ENCODE measurements at places on chromosomes 13 and 19.

DNA sequence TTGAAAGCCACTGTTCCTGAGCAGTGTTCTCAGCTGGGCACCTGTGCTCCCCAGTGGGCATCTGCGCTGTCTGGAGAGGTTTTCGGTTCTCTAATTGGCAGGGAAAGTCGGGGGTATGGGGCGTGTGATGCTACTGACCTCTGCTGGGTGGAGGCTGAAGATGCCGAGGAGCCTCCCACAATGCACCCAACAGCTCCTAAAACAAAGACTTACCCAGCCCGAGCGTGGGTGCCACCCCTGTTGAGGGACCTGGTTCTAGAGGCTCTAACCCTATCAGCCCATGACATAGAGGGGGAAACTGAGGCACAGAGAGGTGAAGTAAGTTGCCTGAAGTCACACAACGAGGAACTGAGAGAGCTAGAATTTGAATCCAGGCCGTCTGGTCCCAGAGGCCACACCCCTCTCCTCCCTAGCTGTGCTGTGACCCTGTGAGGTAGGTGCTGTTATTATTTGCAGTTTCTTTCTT lies 2.3 kb downstream of the SPACA4 start:
- DNase-seq = no peak

GRCh38 chr13:85808811-85809210 lies 9.6 kb upstream of the SLITRK6 start:
- no peak for DNase-seq

- no peak for DNase-seq
Observed at GRCh38 chr13:36862002-36862685, 43.1 kb downstream of the RFXAP start.

- DNase-seq = no peak
Observed at GRCh38 chr19:15252398-15253018, 20.3 kb upstream of the EPHX3 start.

- DNase-seq = no peak
Observed at GRCh38 chr13:25981060-25981459, 70.8 kb downstream of the SHISA2 start.

DNA sequence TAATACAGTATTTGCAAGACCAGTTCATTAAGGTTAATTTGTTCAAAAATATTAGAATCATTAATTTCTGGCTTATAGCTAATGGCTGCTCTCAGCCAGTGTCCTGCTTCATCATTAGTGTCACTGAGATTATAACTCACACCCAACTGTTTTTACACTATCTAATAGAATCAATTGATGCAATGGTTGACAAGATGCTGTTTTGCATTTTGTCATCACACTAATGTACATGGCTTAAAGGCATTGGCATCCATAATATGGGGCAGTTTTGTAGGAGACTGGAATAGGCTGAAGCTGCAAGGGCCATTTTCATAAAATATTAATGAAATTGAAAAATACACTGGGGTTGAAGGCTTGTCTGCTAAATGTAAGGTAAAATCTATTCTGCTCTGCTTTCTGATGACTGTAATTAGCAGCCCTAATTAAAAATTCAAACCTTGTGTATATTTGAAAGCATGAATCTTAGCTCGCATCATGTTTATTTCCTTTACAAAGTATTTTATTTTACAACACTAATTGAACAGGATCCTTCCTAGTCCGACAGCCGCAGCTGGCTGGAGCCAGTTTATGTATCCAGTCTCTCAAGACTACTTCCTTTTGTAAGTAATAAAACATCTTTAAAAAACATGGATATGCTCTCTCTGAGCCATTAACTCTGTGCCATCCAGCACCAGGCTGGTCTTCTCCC lies 296.7 kb downstream of the POU4F1 start:
- DNase-seq = no peak

DNA sequence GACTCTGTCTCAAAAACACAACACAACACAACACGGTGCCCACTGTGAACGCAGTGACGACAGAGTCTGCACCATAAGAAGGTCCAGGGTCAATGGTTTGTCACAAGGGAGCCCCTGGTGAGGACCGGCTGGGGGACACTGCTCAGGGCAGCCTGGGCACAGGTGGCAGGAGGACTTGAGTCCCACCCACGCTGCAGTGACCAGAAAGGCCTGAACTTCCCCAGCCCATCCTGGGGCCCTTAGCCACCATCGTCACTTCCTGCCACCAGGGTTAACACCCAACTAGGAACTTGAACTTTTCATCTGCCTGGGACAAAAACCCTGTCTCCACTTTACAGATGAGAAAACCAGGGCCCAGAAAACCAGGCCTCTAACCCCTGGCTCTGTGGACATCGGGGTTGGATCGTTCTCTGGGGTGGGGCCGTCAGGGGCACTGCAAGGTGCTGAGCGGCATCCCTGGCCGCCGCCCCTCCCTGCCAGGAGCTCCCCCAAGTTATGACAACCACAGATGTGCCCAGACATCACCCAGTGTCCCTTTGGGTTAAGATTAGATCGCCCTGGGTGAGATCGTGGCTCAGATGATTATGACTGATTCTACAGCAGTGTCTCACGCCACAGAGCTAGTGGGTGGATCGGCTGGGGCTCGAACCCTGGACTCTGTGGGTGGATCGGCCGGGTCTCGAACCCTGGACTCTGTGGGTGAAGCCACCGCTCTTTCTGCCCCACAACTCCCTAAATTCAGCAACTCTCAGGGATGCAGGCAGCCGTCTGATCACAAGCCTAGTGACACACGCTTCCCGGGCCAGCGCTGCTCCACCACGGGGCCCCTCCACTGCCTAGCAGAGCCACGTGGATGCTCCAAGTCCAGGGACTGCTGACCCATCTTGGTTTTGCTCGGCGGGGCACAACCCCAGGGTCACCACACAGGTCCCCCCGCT lies 14.0 kb downstream of the MOB3A start:
- DNase-seq = peak; percentile 80

GRCh38 chr19:18437491-18438330 lies at the start of gene ISYNA1:
ISYNA1 (minus strand) TSS chr19:18438133; CDS start chr19:18437979, 154 bp downstream.
- peak; percentile 76 for DNase-seq

- no peak for DNase-seq
Observed at GRCh38 chr13:63696055-63696454, 2280.4 kb upstream of the PCDH20 start.

DNA sequence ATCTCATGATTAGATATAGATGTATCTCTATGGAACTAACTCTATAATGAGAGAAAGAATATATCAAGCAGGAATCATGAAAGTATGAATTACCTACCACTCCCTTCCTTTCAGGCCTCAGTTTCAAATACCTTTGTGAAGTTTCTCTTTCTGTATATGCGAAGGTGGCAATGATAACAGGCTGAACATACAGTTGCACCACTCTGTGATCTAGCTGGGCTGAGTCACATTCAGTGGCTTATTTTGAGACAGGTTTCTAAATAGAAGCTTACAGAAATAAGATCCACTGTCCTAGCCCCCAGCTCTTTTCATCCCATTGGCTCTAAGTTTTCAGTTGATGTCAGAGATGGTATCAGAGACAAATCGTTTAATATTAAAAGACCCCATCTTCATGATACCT lies 662.0 kb downstream of the SLITRK1 start:
- no peak for DNase-seq

- no peak for DNase-seq
Observed at GRCh38 chr13:113912596-113912995, 48.7 kb upstream of the GAS6 start.

- DNase-seq = no peak
Observed at GRCh38 chr13:74201530-74201929, 67.3 kb upstream of the KLF12 start.

GRCh38 chr19:30689474-30689873 lies 317.3 kb downstream of the ZNF536 start:
- DNase-seq = no peak

GRCh38 chr13:20451397-20451796 lies 74.3 kb downstream of the CRYL1 start:
- DNase-seq = no peak

Data from stimulated activated effector memory CD8-positive, alpha-beta T cell treated with anti-CD3 and anti-CD28 coated beads, Interleukin-12 subunit alpha, Interleukin-12 subunit beta, amount 100 ng/mL, for 72 hours (primary cell).